ENCODE measurements at places on chromosomes 4 and X.
A peak's percentile ranks its signal among the peaks of the same experiment; 100 is the strongest.

GRCh38 chrX:149568701-149569296 lies 18.5 kb downstream of the MAGEA9B start:
- no peak for DNase-seq

DNA sequence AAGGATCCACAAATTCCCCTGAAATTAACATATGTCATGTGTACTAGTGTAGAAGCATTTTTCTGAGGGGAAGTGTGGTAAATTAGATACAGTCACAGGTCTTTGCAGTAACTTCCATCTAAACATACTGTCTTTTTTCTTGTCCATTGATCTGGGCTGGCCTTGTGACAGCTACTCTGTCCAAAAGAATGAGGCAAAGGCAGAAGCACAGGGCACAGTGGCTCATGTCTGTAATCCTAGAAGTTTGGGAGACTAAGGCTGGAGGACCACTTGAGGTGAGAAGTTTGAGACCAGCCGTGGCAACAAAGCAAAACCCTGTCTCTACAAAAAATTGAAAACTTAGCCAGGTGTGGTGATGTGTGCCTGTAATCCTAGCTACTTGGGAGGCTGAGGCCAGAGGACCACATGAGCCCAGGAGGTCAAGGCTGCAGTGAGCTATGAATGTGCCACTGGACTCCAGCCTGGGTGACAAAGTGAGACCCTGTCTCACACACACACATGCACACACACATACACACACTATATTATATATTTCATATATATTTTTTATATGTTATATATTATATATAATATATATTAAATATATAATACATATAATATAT lies 47.6 kb downstream of the HAND2 start:
- DNase-seq = no peak

DNA sequence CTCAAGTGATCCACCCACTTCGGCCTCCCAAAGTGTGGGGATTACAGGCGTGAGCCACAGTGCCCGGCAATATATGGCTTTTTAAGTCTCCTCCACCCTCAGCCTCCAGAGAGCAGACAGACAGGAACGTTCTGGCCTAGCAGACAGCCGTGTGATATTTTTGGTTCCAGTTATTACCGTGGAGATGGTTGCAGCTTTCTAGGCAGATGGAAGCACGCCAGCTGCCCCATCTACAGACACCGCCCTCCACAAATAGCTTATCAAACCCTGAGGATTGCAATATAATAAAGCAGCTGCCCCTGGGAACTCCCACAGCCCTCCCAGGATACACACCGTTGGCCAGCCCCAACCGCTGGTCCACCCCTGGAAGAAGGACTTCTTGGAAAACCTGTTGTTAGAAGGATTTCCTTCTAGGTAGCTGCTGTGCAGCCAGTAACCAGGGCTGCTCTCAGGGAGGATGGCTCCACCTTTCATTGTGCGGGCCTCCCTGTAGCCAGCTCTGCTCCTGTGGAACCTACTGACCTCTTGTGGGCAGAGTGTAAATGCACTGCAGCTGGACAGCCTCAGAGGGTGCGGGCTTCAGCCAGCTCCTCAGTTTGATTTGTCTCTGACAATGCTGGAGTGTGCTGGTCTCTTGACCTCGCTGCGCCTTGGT lies 44.0 kb downstream of the SLC25A5 start:
- DNase-seq = peak; percentile 11

GRCh38 chr4:186169333-186169944 lies 21.9 kb upstream of the CYP4V2 start:
- DNase-seq = no peak

DNA sequence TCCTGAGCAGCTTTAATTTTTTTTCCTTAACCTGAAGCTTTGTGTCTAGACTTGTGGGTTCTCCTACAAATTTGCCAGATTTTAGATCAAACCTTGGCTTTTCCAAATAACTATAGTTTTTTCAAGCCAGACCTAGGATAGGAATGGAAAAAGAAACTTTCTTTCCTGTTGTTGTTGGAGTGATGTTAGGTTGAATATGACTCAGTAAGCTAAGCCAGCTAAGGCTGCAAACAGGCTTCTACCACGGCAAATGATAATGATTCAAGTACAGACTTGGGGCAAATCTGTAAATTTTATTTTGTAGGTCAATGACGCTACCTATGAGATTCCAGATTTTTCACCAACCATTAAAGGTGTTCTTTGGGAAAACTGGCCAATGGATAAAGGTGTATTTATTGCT lies 45.6 kb downstream of the WDR19 start:
- no peak for DNase-seq

GRCh38 chr4:19580095-19580494 lies 671.6 kb upstream of the SLIT2 start:
- peak; percentile 31 for DNase-seq

Data from GM04503 (cell line).